SW480 (cell line): ENCODE measurements at places on chromosomes 13 and 19.

DNA sequence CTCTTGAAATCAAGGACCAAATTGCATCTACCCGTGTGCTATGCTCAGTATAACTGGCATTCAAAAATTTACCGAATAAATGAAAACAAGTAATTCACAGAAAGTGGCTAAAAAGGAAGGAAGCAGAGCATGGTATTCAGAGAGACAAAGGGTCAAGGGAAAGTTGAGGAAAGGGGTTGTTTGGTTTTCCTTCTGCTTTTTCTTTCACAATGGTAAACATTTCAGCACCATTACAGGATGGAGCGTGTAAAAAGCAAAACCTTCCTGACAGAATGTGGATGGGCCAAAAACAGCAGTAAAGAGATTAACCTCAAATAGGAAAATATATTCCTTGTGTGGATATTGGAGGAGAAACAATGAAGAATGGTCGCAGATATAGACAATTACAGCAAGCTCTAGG is 14.8 kb downstream of the DIAPH3 start:
- DNase-seq, result no peak

DNA sequence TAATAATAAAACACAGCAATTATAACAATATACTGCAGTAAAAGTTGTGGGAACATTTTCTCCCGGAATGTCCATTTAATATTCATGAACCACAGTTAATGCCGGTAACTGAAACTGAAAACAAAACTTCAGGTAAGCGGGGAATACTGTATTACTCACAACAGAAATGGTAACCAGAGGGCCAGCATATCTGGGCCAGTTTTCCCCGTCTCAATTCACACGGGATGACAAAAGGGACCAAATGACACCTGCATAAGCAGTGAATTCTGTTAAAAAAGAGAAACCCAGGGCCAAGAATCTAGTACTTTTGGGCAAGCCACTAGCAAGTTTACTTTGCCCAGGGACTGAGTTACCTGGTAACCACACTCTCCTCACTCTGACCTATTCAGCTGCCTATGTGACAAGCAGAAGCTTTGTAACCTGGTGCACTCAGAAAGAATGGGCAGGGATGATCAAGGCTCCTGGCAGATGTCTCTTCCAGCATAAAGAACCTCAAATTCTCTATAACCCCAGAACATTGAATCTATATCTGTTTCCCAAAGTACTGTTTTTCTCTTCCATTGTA is 1171.2 kb downstream of the DIAPH3 start:
- no peak for DNase-seq

GRCh38 chr13:67867206-67867605 is 637.1 kb upstream of the PCDH9 start:
- DNase-seq, result no peak

DNA sequence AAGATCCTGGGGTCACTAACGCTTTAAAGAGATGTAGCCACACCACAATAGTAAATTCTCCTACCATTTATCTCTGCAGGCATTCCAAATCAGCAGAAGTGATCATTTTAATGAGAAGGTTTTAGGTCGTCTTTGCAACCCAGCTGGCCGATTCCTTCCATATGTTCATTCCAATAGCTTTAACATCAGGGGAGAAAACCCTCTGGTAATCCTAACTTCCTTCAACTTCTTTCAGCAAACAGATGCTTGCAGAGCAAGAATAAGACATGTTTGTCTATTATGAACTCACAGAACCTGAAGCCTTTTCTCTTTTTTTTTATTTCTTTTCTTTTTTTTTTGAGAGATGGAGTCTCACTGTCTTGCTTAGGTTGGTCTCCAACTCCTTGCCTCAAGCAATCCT is 498.6 kb upstream of the SLITRK1 start:
- no peak for DNase-seq

GRCh38 chr13:98984118-98984517 is 6.3 kb upstream of the DOCK9 start:
- no peak for DNase-seq

- DNase-seq, result no peak
Measured at GRCh38 chr19:7434391-7434790, 54.4 kb downstream of the PEX11G start.
